ENCODE measurements at places on chromosomes 12 and 14.

DNA sequence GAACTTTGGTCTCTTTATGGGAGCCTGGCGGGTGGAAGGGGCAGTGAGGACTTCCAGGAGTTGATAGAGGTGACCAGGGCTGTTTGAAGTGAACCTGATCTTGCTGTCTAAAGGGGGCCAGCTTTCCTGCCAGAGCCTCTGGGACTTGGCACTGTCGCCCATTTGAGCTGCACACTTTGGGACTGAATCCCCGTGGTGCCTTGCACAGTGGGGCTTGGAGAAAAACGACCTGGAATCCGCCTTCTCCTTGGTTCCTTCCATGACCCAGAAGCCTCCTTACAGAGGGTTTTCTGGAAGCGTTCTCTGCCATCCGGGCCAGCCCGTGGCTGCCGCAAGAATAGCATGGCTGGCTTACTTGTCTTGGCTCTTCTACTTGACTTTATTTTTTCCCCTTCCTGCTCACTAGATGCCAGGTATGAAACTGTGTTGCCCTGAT lies 2.0 kb downstream of the RFLNA start:
- no peak for DNase-seq

DNA sequence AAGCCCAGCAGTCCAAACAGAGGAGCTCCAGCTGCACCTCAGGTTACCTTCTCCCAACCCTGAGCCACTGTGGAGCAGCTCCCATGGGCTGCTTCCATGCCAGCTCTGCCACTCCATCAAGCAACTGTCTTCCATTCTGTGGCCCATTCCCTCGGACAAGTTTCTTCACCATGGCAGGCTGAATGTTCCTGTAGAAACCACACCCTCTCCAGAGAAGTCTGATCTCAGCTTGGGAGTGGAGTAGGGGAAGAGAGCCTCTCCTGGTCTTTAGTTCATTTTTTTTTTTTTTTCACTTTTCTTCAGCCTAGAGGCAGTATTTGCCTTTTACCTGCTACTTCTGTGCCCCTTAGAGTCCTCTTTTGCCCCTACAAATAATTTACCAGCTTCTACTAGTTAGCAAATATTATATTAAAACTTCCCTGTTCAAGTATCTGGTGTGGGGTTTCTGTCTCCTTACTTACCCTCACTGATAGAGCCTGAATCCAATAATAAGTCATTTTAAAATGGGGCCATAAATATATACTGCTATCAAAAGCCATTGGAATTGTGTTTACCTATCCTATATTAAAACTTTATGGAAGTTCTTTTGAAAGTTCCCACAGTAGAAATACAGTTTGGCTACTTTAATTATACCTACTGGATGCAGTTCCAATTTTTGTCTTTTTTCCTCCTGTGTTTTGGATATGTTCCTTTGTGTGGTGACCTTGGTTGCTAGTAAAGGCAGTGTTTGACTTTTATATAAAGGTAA lies 11.7 kb upstream of the SLC17A8 start:
- no peak for DNase-seq

- DNase-seq = no peak
Observed at GRCh38 chr14:49955024-49955423, 62.1 kb downstream of the ARF6 start.

- DNase-seq = no peak
Observed at GRCh38 chr12:116607039-116607438, 47.9 kb downstream of the MAP1LC3B2 start.

DNA sequence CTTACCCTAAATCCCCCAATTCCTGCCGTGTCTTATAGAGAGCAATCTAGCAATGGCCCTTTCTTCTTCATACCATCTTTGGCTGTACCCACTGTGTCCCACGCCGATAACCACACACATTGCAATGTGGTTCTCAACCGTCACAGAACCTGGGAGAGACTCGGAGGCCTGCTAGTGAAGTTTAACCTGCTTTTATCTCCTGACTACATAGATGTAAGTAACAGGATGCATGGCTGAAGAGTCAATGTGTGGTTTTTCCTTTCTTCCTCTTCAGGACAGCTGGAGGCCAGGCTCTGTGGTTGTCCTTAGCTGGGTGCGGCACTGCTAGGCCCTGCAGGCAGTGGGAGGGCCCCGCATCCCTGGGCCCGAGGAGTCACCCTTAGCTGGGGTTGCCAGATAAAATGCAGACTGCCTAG lies 51.3 kb downstream of the ZNF664 start:
- DNase-seq = no peak

GRCh38 chr14:51219473-51220448 lies 20.3 kb upstream of the TMX1 start:
- DNase-seq = no peak

GRCh38 chr12:8970432-8970831 lies 18.9 kb upstream of the KLRG1 start:
- DNase-seq = no peak

- no peak for DNase-seq
Observed at GRCh38 chr14:38554026-38554425, 298.1 kb upstream of the CLEC14A start.

GRCh38 chr12:26010293-26010821 lies 51.9 kb downstream of the RASSF8 start:
- no peak for DNase-seq

GRCh38 chr14:72855913-72856312 lies 38.0 kb downstream of the DPF3 start:
- no peak for DNase-seq

- DNase-seq = no peak
Observed at GRCh38 chr12:59444932-59445331, 150.9 kb upstream of the SLC16A7 start.
